Astrocyte of the hippocampus (primary cell): ENCODE measurements at places on chromosomes 16 and 17.

DNA sequence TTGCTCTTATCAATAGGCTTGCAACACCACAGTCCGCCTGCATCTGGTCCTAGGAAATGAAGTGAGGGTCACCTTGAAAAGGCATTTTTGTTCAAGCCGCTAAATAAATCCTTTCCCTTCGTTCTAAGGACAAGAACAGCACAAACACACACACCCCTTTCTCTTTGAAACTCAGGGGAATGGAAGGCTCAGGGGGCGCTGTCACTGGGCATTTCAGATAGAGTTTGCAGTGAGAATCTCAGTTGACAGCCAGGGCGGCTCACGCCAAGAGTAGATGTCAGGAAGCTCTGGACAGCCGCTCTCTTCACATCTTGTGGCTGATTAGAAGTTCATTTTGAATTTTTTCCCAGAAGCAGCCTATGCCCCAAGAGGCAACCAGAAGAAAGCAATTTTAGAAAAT is 39.8 kb downstream of the ABAT start:
- DNase-seq = no peak

DNA sequence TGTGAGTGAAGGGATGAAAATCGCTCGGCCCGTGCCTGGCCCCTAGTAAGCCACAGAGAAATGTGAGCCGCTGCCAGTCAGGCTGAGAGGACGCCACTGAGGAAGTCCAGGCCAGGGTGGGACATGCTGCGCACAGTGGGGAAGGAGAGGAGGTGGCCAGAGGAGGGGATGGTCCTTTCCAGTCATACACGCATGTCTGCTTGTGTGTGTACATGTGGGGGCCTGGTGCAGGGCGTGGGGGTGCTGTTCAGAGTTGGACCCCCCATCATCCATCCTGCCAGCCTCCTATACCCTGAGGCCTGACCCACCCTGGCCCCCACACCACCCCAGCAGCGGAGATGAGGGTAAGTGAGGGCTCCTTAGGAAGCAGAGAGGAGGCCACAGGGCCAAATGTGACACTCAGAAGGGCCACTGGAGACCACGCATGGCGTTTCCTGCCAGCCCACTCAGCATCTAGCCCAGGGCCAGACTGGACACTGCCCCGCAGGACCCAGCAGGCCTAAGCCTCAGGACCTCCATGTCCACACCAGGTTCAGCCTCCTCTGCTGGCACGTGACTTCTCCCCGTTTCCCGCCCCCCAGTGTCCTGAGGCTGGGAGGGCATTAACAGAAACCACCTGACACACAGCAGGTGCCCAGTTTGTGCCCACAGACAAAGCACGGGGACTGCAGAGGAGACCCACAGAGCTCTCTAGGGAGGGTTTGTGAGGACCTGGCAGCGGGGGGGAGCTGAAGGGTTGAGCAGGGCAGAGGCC is 7.0 kb downstream of the DOC2A start:
- DNase-seq = no peak

GRCh38 chr17:33421933-33422332 is 128.8 kb upstream of the ASIC2 start:
- no peak for DNase-seq

DNA sequence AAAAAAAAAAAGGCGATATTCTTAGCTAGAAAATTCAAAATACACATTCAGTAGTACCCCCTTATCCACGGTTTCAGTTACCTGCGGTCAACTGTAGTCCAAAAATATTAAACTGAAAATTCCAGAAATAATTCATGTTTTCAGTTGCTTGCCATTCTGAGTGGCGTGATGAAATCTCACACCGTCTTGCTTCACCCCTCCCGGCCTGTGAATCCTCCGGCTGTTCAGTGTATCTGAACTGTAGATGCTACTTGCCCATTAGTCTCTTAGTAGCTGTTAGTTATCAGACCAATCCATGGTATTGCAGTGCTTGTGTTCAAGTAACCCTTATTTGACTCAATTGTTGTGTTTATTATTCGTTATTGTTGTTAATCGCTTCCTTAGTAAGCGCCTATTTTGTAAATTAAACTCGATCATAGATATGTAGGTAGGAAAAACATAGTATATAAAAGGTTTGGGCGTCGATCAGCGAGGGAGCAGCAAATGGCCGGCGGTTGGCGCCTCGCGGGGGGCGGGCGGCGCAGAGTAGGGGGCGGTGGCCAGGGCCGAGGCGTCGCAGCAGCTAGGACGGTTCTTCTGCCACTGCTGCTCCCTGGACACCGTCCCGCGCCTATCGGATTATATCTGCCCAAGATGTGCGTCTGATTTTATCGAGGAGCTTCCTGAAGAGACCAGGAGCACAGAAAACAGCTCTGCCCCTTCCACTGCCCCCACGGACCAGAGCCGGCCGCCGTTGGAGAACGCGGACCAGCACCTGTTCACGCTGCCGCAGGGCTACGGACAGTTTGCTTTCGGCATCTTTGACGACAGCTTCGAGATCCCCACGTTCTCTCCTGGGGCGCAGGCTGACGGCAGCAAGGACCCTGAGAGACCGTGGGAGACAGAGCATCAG is 39.8 kb upstream of the AKAP1 start:
- DNase-seq = no peak

DNA sequence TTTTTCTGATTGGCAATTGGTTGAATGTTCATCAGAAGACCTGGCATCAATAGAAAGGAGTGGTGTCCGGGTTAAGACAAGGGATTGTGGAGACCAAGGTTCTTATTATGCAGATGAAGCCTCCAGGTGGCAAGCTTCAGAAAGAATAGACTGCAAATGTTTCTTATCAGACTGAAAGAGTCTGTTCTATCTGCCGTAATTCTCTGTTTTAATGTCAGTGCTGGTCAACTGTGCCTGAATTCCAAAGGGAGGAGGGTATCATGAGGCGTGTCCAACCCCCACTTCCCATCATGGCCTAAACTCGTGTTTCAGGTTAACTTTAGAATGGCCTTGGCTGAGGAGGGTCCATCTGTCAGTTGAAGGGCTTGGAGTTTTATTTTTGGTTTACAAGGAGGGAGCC is 60.4 kb upstream of the AKTIP start:
- no peak for DNase-seq

- DNase-seq = no peak
These were observed 498 bp downstream of the PIMREG start for GRCh38 chr17:6444571-6445335.

DNA sequence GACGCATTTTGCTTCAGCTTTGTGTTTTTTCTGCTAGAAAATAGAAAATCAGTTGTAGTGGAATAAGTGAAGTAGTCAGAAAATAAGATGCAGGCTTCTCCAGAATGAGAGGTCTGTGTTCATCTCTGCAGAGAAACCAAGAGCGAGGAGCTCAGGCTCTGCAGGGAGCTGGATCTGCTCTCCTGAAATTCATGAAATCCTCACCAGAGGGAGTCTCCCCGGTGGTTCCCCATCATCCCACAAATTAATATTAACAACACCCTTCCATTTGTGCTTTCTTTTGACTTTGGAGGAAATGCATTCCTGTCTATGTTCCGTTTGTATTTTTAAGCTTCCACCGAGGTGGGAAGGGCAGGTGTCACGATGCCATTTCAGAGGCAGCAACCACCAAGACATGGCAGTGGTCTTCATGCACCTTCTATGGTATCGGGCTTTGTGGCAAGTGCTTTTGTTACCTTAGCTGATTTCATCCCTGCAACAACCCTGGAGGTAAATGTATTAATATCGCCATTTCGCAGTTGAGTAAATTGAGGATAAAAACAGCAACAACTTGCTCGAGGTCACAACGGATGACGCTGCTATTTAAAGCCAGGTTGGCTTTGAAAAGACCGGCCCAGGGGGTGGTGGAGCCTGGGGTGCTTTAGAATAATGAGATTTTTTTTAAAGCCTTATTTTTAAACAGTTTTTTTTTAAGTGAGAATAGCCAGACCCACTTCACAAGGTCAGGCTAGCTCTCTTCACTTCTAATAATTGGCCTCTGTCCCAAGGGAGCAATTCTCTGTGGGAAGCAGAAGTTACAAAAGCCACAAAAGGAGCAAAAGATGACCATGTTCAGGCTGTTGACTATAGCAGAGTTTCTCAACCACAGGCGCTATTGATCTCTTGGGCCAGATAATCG is 367.6 kb upstream of the ERCC4 start:
- no peak for DNase-seq

DNA sequence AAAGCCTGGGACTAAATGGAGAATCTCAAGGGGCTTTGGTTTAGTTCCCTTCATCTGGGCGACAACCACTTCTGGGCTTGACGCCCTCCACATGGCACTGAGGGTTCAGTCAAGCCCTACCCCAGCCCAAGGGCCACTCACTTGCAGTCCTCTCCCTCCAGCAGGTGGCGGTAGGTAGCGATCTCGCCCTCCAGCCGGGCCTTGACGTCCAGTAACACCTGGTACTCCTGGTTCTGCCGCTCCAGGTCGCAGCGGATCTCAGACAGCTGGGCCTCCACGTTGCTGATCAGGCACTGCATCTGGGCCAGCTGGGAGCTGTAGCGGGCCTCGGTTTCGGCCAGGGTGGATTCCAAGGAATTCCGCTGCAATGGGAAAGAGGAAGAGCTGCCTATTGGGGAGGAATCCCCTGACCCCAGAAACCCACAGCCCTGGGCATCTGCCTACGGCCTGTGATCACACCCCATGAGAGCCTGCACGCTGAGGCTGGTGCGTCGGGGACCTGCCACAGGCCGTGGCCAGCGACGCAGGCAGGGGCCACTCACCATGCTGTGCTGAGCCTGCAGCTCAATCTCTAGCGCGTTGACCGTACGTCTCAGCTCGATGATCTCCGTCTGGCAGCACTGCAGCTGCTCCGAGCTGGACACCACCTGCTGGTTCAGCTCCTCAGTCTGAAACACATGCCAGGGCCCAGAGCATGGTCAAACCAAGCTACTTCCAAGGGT is 2.7 kb downstream of the KRT36 start:
- DNase-seq = no peak

DNA sequence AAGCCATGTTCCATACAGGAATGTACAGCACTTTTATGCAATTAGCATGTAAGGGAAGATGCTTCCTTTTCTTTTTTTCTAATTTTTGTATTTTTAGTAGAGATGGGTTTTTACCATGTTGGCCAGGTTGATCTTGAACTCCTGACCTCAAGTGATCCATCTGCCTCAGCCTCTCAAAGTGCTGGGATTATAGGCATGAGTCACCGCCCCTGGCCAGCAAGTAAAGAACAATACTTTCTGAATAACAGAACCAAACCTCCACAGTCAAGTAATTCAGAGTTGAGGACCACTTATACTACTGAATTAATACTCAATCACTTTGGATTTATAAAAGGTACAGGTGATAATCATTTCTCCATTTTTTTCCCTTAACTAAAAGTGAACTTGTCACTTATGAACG is 13.0 kb downstream of the C16orf87 start:
- DNase-seq = peak; percentile 40

GRCh38 chr17:10790491-10791401 is 13.2 kb downstream of the TMEM238L start:
- DNase-seq = peak; percentile 79

DNA sequence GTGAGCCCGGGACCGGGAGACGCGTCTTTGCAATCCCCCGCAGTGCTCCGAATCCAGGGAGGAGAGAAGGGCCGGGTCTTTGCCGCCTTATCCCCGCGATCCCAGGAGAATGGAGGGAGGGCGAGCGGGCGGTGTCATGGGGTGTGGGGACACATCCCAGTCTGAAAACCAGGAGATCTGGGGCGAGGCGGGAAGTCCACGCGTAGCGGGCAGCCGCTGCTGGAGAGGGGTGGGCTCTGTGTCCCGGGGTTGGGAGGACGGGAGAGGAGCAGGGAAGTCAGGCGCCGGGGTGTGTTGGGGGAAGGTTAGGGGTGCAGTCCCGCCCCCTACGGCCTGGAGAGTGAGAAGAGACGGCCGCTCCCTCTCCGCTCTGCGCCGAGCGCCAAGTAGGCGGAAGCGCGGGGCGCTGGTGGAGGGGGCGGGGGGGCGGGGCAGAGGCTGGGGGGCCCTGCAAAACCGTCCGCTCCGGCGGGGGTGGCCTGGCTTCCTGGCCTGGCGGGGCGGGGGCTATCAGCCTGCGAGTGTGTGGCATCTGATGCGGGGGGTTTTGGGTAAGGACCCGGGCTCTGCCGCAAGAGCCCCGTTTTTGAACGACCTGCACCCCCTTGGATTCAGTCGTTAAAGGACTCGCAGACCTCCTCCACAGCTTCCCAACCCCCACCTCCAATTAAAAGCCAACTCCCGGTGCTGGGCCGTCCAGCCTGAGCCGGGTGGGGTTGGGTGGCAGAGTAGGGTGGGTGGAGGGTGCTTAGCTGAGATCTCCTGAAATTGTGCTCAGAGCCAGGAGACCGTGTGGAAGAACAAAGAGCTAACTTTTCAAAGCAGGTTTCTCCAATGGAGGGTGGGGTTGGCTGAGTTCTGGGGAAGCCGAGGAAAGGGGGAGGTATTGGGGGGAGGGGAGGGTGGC is 654 bp downstream of the LASP1 start:
- peak; percentile 58 for DNase-seq

DNA sequence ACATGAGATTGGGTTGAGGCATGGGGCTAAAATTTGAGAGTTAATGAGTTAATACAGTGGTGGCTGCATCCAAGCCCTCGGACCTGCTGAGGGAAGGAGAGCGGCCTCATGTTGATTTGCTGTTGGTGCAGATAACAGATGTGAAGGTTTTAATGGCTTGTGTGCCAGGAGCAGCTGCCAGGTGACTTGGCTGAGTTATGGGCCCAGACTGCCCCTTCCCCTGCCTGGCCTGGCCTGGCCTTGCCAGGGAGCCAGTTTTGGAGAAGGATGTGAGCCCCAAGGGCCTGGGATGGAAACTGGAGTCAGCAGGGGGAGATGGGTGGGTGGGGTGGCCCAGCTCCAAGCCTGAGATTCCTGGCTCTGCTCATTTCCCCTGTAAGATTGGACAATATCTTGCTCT is 230.1 kb downstream of the CBLN1 start:
- DNase-seq = no peak

DNA sequence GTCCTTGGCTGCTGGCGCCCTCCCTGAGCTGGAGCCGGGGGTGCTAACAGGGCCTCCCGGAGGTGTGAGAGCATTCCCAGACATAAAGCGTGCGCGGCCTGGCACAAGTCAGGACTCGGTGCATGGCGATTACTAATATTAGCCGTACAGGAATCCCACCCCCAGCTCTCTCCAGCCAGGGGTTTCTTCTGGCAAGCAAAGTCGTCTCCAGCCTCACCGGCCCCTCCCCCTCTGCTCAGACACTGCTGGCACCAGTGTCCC is 5.0 kb downstream of the CASKIN1 start:
- DNase-seq = no peak

DNA sequence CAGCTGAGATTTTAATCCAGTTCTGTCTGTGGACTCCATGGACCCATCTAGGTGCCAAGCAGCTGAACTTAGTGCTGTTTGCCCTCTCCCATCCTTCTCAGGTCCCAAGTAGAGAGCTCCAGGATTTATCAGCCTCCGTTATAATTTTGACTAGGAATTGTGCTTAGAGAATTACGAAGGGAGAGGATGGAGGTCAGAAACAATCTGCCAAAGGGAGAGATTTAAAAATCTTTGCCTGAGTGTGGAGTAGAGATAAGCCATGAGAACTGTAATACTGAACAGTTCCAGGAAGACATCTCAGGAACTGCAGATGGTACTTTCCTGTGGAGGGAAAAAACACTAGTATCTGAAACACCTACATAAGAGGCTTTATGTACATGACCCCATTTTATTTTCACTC is 27.0 kb downstream of the CEP95 start:
- DNase-seq = no peak
